ENCODE measurements at places on chromosomes 7 and 10. TPM values are rescaled to one million over a fixed set of nuclear protein-coding genes. Genes with fewer than 3 reads are reported as not detected.

MYL7 gene
- total RNA-seq: not detected

CYP2C19 gene
- not detected for total RNA-seq

SLC16A9 gene
- 9.4 TPM for total RNA-seq

ADGRA1 gene
- total RNA-seq: 5.3 TPM

FAM13C gene
- total RNA-seq: 41.6 TPM

HIPK2 gene
- 27.5 TPM for total RNA-seq

SH2D4B gene
- 1.6 TPM for total RNA-seq

GSAP gene
- 12.5 TPM for total RNA-seq

NPC1L1 gene
- total RNA-seq: not detected

LFNG gene
- total RNA-seq: 12.8 TPM

HSPB1 gene
- 3.8 TPM for total RNA-seq

FAM20C gene
- 31.0 TPM for total RNA-seq

ZCWPW1 gene
- total RNA-seq: 2.2 TPM

CRYGN gene
- total RNA-seq: not detected

METTL2B gene
- total RNA-seq: 36.9 TPM

RET gene
- 1.6 TPM for total RNA-seq

MSMB gene
- not detected for total RNA-seq

STEAP4 gene
- total RNA-seq: 0.31 TPM

ZNF804B gene
- total RNA-seq: 9.7 TPM

PWWP2B gene
- 5.9 TPM for total RNA-seq

CRPPA gene
- 7.2 TPM for total RNA-seq

NUP42 gene
- total RNA-seq: 72.9 TPM

PDK4 gene
- total RNA-seq: 4.4 TPM
